ENCODE measurements at places on chromosomes 1 and 21.
A peak's percentile ranks its signal among the peaks of the same experiment; 100 is the strongest.

DNA sequence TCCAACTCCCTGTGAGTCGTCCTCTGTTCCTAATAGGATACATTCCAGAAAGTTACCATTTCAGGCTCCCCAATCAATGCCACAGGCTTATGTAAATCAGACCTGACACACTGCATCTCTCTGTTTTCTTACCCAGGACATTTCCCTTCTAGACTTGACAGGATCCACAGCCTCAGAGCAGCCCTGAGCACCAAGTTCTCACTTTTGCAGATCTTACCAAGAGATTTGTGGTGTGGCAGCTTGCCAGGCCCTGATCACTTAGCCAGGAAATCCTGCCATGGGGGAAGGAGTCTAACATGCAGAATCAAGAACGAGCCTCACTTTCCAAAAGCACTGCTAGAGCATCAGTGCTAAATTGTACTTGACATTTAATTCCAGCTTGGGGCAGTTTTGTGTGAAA, 202.9 kb downstream of the TBX15 start:
- DNase-seq: no peak

- DNase-seq: no peak
These were observed 17.0 kb upstream of the CAPN8 start for GRCh38 chr1:223682502-223682901.

GRCh38 chr1:238329671-238330070, 438.9 kb upstream of the ZP4 start:
- DNase-seq: no peak

- DNase-seq: no peak
These were observed 67.6 kb downstream of the MAB21L3 start for GRCh38 chr1:116178837-116179236.

DNA sequence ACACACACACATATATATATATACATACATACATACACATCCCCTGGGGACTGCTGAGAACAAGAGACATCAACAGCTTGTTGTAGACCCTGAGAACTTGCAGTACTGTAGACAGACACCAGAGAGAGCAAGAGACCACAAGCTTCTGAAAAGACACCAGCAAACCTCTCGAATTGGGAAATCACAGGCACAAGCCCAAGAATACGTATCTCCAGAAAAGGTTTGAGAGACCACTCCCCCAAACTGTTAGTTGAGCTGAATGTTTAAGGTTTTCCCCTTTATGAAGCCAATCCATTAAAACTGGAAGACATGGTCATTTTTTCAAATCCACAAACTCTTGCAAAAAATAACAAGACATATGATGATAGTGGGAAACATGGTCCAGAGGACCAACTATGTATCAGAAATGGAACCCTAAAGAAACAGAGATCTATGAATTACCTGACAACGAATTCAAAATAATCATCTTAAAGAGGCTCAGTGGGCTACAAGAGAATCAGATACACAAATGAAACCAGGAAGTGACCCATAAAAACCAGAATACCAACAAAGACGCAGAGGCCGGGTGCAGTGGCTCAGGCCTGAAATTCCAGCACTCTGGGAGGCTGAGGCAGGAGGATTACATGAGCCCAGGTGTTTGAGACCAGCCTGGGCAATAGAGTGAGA, 45.1 kb downstream of the SLC2A1 start:
- DNase-seq: peak; percentile 70

- DNase-seq: no peak
These were observed 283.1 kb downstream of the PLPP3 start for GRCh38 chr1:56295949-56296929.

DNA sequence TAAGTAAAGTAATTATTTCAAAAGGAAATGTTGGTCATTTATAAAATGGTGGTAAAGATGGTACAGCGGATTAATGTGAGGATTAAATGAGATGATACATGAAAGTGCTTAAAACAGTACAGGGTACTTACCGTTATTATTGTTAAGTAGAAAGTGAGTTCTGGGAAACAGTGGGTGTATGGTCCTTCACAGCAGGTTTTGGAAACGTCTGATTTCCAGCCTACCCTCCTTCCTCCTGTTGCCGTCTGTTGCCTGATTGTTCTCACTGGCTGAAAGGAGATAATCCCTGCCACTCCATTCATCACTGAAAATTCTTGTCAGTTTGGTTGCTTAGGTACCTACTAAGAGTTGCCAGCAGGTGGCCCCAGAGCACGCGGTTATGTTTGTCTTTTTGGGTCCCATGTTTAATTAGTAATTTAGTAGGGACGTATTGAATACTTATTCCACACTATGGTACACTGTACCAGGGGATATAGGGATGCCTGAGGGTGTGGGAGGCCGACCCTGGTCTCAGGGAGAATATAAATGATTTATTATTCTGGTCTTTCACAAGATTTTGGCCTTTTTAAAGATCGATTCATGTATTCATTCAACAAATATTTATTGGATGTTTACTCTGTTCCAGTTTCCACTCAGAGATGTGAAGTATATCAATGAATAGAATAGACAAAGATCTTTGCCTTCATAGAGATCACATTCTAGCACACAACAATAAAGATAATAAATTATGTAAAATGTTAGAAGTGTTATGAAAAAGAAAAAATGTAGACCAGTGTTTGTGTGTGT, 30.8 kb upstream of the RPTN start:
- peak; percentile 60 for DNase-seq

DNA sequence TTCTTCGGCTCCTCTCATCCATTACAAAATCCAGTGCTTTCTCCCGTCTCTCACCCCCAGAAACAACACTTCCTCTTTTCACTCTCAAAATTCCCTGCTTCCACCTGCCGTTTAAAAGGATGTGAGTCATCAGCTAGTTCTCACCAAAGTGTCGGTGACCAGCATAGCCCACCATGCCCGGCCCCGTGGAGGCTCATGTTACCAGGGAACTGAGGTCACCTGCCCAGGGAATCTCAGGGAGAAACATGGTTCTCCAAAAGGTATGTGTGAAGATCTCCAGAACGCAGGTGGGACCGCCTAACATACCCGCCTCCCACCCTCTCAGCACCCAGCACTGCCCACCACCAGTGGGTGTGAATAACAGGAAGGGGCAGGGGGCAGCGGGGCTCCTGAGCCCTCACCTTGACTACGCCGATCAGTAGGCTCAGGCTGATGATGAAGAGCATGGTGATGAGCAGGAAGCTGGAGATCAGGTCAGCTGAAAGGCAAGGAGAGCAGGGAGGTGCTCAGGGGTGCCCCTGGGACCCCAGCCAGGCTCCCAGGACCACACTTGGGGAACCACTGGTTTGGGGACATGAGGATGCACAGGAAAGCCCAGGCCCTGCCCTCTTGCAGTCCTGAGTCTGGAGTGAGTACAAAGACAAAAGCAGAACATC, 16.2 kb downstream of the LAPTM5 start:
- no peak for DNase-seq

DNA sequence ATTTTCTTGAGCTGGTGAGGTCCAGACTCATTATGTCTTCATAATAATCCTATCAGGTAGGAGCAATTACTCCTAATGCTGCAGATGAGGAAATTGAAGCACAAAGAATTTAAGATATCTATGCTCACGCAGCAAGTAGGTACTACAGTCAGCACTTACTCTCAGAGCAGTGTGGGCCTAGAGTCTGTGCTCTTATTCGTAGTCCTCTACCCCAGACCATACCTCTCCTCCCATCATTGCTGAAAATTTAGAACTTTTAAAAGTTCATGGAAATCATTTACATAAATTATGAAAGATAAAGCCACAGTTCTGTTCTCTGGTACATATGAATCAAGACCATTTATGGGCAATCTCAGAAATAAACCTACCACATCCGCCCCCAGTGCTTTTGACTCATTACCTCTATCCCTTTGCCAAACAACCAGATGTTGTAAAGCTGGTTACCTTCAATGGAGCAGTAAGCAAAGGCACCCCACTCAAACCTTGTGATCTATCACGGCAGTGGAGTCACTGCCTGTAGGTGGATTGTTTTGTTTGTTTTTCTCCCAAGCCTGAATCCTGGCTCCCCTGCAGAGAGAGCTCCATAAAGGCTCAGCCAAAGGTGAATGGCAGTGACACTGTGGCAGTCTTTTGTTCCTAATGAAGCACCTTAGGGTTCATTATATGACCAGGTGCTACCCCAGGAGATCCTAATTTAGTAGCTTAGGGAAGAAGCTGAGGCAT, 20.9 kb upstream of the MAN1A2 start:
- no peak for DNase-seq

DNA sequence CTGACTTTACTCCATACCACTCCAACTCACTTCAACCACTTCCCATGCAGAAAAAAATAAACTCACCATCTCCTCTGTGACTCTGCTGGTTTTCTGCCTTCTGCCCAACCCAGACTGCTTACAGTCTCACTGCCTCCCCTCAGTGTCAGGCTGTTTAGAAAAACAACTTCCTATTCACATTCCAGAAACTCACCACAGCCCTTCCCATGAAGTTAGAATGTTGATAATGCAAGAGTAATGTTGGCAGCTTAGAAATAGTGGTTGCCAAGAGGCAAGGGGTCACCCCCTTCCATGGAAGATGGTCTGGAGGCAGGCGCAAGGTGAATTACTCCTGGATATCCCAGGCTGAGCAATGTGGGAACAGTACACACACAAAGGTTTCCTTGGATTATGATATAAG, at the start of gene SELP:
SELP (minus strand) TSS at position 119 of the 400 bp plus-strand sequence; CDS start at position 69, 50 bp downstream.
- no peak for DNase-seq

DNA sequence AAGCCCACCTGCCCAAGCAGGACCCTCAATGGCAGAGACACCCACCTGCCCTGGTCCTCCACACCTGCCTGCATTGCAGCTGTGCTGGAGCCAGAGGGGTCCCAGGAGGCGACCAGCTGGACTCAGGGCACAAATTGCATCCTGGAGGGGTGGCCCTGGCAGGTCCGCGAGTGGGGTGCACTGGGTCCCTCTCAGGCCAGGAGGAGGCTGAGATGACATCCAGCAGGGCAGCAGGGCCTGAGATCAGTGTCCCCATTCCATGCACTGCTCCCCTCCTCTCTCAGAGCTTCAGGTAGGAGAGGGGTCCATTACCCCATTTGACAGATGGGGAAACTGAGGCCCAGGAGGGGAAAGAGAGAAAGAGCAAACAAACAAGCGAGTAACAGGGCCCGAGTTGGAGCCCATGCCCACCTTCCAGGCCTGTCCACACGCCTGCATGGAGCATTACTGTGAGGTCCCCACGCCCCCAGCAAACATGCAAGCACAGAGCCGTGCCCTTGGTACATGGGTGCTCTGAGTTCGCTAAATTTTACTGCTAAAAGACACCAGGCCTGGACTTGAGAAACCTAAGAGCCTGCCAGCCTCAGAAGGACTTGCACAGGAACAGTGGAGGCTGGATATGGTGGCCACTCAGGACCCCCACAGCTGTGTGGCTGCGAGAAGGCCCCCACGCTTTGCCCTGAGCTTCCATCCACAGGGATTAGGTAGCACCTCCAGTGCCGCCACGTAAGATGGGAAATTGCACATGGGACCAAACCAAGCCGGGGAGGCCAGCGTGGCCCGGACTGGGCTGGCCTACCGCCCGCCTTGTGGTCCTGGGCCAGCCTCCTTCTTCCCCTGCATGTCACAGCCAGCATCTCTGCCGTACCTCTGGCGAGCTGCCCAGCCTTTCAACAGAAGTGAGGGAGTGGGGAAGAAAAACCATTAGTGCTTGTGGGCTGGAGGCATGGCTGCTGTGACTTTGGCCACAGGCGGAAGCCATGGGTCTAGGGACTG, 7.4 kb downstream of the WNT3A start:
- DNase-seq: no peak

GRCh38 chr1:8682573-8682972, 134.9 kb downstream of the RERE start:
- DNase-seq: no peak

GRCh38 chr1:17696417-17697301, 58.5 kb upstream of the ACTL8 start:
- no peak for DNase-seq

GRCh38 chr1:67646145-67647035, 38.6 kb upstream of the GADD45A start:
- DNase-seq: no peak

GRCh38 chr1:66339944-66340343, 194.0 kb upstream of the SGIP1 start:
- DNase-seq: no peak
